Bronchial epithelial cell (primary cell): ENCODE measurements at places on chromosomes 13 and 19. TPM values are rescaled to one million over a fixed set of nuclear protein-coding genes. Genes with fewer than 3 reads are reported as not detected.

DNA sequence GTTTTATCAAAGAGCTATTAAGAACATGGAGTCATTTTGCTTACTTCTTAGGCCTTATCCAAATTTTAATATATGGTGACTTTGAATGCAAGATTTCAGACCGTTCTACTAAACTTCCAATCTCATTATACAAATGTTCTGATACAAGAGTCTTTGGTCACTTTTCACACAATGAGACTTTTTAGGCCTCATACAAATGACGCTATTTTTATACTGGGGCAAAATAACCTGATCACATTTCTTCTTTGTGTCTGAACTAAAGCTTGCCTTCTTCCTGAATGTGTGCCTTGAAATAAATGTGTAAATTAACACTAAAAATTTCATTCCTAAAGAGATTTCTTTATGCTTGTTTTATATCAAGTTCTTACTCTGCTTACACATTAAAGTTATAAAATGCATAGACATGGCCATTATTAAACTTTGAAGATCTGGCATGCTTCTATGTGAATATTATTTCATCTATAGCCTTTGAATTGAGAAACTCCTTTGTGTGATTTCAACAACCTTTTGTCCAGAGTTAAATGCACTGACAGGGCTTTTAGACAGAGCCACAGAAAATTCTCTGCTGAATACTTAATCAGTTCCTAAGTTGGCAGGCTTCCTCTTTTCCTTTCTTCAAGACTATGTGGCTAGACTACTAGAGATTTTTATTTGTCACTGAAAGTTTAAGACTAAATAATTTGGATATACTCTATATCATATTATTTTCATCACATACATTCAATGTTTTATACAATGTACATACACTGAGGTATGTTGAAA lies 86.1 kb downstream of the EDNRB start:
- no peak for DNase-seq

DNA sequence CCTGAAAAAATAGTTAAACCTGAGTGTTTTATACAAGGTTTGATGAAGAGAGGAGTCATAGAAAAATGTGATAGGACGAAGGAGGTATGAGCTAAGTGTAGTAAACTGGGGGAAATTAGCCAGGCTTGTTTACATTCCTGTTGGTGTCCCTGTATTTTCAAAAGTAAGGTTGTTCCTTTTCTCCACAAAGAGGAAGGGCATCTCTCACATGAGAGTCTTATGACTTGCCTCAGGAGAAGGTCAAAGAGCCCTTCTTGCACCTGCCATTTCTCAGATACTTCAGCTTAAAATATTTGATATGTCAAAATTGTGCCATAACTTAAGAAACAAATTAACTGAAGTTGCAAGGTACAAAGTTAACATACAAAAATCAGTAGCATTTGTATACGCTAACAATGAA lies 3.6 kb upstream of the N4BP2L2 start:
- DNase-seq, result no peak

- DNase-seq, result no peak
Measured at GRCh38 chr13:99250982-99251825, 7.0 kb downstream of the GPR18 start.

GRCh38 chr13:82698941-82699340 lies 1183.3 kb downstream of the SLITRK1 start:
- DNase-seq, result peak; percentile 50

- DNase-seq, result peak; percentile 26
Measured at GRCh38 chr19:28426730-28427225, 786.2 kb downstream of the UQCRFS1 start.

GRCh38 chr19:41657157-41657556 lies 30.3 kb upstream of the CEACAM4 start:
- no peak for DNase-seq

DNA sequence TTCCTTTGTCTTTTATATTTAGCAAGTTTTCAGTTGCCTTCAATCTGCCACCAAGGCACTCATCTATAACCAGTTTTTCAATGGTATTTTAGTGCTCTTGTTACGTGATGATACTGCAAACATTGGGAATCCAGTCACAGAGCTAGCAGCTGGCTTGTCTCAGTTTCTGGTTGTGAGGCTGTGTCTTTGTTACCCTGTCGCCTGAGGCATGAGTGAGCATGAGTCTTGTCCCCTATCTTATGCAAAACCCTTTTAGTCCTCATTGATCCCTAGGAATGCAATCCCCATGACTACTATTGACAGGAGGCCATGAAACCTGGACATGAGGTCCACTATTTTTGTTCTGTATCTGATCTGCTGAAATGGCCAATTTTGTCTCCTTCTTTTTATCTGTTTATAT lies 391.0 kb downstream of the LMO7 start:
- no peak for DNase-seq

DNA sequence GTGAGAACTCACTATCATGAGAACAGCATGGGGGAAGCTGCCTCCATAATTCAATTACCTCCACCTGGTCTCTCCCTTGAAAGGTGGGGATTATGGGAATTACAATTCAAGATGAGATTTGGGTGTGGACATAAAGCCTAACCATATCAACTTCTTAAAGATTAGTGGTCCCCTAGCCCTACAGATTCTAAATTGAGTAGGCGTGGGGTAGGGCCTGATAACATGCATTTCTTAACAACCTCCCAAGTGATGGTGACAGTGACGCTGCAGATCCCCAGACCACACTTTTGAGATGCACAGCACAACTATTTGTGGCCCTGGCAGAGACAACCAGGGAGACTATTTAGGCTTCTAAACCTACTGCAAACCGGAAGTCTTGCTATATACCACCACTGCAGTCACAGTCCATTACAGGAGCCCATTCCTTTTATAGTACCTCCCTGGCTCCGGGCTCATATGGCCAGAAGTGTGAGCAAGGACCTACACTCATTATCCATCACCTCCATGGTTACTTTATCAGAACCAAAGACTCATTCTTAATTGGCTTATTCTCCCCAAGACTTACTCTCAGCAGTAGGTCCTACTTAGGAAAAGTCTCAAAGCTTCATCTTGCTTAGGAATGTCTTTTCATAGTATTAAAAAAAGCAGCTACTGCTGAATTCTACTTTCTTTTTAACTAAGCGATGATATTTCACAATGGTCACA lies 2.1 kb upstream of the DPY19L3 start:
- no peak for DNase-seq

DNA sequence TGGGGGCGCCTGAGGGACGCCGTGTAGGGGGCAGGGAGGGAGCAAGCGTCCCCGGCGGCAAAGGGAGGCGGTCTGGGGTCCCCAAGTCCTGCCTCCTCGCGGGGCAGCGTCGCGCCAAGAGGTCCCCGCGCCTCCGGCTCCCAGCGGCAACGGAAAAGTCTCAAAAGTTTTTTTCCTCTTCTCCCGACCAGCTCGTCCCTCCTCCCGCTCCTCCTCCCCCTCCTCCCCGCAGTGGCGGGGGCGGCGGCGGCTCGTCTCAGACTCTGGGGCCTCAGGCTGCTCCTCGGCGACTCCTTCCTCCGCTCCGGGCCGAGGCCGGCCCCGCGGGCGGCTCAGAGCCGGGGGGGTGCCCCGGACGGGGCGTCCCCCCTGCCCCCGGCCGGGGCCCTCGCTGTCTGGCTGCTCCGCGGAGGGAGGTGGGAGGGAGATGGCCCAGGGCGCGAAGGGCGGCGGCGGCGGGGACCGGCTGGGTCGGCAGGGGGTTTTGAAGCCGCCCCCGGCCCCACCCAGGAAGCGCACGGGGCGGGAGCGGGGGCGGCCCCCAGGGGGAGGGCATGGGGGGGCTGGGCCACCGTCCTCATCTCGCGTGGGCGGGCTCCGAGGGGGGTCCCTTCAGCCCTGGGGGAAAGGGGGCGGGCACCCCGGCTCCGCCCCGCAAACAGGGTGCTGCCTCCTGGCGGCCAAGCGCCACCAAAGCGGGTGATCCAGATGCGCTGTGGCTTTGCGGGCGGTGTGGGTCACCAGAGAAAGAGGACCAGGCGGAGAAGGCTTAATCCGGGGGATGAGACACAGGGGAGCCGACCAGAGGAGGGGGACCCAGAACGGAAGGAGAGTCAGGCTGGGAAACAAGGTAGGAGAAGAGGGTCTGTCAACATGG lies at the start of gene TGFB1:
TSS of gene TGFB1 (minus strand) at position 457 of the 877 bp plus-strand sequence. CDS start 878 bp downstream, outside the sequence.
- peak; percentile 55 for DNase-seq

- peak; percentile 99 for DNase-seq
Measured at GRCh38 chr19:48926909-48927308, 6.6 kb upstream of the DHDH start.

ZNF749 gene
- total RNA-seq, result 18.4 and 23.2 TPM in 2 replicates

ZNF534 gene
- not detected in 2 replicates for total RNA-seq

TMPRSS9 gene
- total RNA-seq, result not detected in 2 replicates

WTIP gene
- total RNA-seq, result 40.3 and 43.9 TPM in 2 replicates

MYH14 gene
- total RNA-seq, result 6.8 and 44.4 TPM in 2 replicates

CLEC17A gene
- not detected in 2 replicates for total RNA-seq
